WERI-Rb-1 (cell line): ENCODE measurements at places on chromosomes 5 and 9.

DNA sequence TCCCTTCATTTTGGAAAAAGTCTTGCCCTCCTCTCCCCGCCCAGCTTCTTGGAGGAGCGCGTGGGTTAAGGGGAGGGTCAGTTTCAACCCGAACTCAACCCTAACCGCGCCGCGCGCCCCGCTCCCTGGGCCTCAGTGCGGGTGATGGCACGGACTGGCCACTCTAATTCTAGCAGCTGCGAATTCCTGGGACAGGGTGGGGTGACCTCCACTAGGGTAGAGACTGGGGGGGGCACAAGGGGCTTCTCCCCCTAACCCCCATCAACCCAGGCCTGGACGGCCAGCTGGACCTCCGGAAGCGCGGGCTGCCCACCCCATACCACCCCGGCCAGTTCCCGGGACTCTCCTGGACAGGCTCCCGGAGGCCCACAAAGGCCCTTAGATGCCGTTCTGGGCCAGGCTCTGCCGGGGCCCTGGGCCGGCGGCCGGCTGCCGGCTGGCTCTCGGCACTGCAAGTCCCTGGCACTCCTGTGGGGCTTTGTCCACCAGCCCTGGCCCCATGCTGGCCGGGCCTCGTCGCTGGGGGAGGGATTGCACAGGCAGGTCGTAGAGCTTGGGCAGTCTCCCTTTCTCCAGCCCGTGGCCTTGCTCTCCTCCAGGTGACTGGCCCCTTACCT, 7.2 kb upstream of the PSD2 start:
- no peak for DNase-seq

DNA sequence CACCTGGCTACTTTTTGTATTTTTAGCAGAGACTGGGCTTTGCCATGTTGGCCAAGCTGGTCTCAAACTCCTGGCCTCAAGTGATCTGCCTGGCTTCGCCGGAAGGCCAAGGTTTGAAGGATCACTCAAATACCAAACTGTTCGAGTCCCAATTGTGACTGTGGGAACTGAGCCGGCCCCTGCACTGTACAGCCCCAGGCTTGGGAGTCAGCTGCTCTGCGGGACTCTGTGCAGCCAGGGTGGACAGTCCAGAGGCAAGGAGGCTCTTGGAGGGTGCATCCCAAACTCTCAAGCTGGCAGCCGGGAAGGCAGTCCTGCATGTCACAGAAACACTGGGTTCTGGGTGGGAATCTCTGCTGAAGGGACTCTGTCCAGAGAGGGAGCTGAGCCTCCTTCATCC, 109.0 kb downstream of the ENTREP1 start:
- no peak for DNase-seq

DNA sequence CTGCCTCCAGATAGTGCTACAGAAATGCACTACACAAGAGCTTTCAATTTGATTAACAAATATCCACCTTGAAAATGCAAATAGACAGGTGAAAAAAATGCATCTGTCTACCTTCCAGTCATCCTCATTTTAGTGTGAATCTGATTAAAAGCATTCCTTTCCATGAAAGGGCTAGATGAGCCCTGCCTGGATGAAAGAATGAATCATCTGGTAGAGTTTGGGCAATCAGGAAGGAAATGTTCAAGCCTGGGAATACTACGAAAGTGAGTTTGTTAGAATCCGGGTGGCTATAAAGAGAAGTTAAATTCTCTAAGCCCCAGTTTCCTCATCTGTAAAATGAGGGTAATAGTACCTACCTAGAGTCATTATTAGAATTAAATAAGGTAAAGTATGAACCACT, 142.6 kb downstream of the FAM114A2 start:
- no peak for DNase-seq

DNA sequence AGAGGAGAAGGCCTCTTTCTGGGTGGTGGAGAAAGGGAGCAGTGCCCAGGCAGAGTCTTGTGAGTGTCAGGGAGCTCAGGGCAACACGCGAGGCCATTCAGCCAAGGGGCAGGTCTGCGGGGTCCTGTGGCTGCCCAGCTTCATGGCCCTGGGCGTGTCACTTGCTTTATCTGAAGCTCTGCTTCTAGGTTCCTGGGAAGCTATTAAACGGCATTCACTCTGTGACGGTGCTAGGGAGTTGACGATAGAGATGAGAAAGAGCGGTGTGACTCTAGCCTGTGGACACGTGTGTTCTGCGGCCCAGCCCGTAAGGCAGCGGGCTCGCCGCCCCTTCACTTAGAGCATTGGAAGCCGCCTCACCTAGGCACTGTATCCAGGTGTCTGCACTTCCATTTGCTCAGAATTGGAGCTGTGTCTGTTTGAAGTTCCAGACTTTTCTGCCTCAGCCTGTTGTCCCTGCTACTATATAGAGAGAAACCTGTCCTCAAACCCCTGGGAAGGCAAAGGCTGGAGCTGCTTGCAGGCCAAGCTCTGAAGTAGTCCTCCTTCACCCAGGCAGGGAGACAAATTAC, 88.3 kb downstream of the PHF2 start:
- DNase-seq, result no peak

- DNase-seq, result no peak
Observed at GRCh38 chr9:1726993-1727759, 288.0 kb upstream of the SMARCA2 start.

- DNase-seq, result no peak
Observed at GRCh38 chr5:76582230-76583162, 40.7 kb downstream of the F2RL2 start.

GRCh38 chr9:94568972-94569712, 14.3 kb downstream of the PCAT7 start:
- no peak for DNase-seq

GRCh38 chr9:135519179-135519971, 1.9 kb upstream of the LCN1 start:
- no peak for DNase-seq

GRCh38 chr5:148623741-148624140, 30.6 kb downstream of the HTR4 start:
- DNase-seq, result no peak

- no peak for DNase-seq
Observed at GRCh38 chr9:4024281-4024777, 275.5 kb downstream of the GLIS3 start.

DNA sequence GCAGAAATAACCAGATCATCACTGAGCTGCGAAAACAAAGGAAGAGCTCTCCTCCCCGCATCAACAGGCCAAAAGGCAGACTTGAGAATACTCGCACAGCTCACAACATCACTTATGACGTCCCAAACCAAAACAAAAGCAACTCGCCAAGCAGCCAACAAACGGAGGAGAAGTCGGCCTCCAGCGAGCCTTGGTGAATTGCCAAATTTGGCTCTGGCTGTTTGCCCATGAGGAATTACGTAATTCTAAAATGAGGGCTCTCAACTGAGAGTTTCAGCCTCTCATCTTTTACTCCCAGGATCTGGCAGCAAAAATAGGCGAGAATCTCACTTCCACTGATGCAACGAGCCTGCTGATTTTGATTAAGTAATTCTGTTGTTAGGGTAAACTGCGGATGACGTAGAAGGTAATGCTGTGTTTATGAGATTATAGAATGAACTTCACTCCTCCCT, 51.7 kb upstream of the SEMA6A start:
- DNase-seq, result no peak

DNA sequence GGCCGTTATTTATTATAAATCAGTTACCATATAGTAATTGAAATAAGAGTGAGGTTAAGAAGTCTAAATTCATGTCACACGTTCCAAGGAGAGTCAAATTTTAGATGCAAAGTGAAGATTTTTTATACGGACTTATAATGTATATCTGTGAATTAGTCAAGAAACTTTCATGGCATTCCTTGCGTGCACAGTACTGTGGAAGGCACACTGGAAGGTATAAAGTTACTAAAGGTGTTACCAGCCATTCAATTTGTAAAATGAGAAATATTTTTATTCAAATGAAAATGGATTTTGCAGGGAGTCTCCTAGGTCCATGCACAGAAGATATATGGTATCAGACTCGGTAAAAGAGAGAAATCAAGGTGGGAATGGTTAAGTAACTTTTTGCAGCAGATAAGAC, 408.1 kb upstream of the CTNND2 start:
- no peak for DNase-seq

DNA sequence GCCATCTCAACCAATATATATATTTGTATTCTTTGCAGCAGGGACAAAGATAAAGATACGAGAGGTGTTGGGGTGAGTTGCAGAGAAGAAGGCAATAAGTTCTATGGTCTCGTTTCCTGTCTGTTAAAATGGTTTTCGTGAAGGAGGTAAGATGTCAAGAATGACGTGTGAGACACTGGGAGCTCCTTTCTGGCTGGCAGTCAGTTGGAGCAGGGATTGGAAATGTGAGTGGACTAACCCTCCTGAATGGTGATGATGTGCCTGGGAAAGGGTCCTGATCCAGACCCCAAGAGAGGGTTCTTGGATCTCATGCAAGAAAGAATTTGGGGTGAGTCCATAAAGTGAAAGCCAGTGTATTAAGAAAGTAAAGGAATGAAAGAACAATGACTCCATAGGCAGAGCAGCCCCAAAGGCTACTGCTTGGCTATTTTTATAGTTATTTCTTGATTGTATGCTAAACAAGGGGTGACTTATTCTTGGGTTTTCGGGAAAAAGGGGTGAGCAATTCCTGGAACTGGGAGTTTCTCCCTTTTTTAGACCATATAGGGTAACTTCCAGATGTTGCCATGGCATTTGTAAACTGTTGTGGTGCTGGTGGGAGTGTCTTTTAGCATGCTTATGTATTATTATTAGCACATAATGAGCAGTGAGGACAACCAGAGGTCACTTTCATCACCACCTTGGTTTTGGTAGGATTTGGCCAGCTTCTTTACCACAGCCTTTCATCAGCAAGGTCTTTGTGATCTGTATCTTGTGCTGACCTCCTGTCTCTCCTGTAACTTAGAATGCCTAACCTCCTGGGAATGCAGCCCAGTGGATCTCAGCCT, 53.7 kb downstream of the SPATA31C2 start:
- DNase-seq, result no peak

GRCh38 chr5:16855898-16856297, 80.2 kb downstream of the MYO10 start:
- DNase-seq, result no peak

GRCh38 chr5:65774346-65774745, 52.3 kb downstream of the NLN start:
- DNase-seq, result no peak

DNA sequence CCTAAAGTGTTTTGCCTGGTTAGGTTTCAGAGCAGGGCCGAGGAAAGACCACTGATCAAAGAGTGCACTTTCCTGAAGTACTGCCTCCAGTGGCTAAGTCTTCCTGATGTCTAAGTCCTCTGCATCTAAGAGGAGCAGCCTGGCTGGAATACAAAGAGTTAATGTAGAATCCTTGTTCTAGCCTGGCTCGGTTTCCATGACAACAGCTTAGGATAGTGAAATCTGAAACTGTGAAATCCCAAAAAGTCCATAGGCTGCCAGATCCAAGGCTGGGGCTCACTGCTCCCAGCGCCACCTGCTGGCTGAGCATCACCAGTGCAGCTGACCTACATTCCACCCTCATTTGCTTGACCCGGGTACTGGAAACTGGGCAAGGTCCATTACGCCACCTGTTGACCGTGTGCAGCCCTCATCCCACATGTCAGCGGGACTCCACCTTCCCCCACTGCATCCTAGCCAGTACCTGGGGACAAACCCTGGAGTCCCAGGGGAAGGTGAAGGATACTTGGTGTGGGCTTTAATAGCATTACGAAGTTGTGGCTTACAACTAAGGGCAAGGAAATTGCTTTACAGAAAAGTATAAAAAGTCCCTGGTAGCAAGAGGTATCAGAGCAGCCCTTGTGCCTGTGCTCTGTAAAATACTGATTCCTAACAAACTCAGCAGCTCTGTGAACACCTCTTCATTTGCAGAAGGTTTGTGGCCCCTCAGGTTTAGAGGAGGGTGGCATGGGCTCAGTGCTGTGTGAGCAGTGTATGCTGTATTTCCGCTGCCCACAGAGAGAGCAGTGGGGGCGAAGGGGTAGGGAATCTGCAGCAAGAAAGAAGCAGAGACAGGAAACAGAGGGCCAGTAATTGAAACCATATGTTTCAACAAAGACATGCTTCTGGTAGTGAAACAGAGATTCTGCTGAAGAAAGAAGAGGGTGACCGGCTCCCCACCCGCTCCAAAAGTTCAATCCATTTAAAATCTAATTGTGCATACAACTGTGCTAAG, 36.0 kb downstream of the PCDHGC5 start:
- peak; percentile 85 for DNase-seq

DNA sequence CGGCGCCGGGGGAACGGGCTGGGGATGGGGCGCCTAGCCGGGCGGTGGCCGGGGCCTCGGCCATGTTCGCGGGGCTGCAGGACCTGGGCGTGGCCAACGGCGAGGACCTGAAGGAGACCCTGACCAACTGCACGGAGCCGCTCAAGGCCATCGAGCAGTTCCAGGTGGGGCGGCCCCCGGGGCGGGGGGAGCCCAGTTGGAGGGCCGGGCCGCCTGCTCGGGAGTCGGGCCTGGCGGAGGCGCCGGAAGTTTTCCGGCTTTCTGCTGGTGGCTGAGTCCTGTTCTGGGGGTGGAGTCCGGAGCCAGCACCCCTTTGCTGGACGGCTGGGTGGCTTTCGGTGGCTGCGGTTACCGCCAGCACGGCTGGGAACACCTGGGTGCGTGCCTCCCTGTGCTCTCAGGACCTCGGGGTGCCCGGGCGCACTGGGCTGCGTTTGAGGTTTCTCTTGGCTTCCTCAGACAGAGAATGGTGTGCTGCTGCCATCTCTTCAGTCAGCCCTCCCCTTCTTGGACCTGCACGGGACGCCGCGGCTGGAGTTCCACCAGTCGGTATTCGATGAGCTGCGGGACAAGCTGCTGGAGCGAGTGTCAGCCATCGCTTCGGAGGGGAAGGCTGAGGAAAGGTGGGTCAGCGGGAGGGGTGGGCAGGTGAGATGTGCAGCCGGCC, 454 bp downstream of the NELFB start:
- peak; percentile 43 for DNase-seq

- DNase-seq, result peak; percentile 41
Observed at GRCh38 chr9:116959809-116960208, 272.7 kb downstream of the TRIM32 start.

DNA sequence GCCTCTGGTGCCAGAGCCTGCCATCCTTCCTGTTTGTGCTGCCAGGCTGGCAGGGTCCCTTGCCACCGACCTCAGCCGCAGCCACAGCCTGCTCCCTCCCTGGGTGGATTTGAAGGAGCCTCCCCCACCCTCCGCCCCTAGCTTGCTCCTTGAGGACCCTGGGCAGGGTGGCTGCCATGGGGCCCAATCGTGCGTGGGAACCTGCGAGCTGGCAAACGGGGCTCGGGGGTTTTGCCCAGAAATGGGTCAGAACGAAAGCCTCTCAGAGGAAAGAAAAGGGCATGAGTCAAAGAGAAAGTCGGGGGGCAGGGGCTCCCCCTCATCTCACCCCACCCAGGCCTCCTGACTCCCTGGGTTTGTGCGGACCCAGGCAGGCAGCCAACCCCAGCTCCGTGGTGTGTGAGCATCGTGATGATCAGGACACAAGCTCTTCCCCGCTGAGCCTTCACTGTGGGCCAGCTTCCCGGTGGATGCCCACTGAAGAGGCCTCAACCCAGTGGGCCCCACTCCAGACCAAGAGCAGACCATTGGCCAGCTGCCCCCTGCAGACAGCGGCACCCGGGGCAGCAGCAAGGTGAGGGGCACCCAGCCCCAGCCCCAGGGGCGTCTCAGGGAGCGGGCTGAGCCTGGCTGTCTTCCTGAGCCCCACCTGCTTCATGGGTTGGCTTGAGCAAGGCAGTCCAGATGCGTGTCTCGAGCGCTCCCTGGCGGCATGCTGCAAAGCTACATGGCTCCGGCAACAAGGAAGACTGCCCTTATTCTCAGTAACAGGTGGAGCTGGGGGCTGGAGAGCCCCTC, 3.0 kb upstream of the FUT7 start:
- peak; percentile 90 for DNase-seq
